ENCODE measurements at places on chromosomes 6 and 20. TPM values are rescaled to one million over a fixed set of nuclear protein-coding genes. Genes with fewer than 3 reads are reported as not detected.

DNA sequence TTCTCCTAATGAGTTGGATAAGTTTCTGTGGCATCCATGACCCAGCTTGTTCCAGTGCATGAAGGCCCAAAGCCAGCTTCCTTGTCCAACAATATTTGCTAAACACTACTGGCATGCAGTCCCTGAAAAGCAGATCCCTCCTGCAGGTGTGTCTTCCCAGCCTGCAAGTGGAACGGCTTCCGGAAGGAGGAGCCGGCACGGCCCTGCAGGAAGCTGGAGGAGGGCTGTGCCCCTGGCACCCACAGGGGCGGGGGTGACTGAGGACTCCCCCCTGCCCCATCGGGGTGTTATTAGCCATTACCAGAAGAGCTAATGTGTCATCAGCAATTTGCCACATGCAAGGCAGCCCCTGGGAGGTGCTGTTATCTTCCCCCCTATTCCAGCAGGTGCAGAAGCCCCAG is 27.4 kb downstream of the NPEPL1 start:
- no peak for DNase-seq

DNA sequence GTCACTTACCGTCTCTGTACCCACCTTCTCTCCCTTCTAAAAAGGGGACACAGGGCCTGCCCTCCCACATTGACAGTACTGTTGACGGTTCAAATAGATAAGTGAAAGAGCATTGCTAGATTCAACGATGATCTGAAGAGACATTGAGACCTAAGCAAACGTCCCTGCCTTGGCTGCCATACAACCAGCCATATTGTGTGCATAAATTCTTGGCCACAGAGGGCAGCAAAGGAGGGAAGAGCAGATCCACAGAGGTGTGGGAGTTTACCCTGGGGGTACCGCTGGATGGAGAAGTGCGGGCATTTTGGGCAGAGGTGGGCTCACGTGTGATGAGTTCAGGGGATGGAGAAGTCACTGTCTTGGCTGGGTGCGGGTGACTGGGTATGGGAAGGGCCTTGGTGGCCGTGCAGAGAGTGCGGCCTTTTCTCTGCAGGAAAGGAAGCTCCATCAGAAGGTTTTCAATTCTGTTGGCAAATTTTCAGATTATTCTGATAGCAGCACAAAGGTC is 85.6 kb downstream of the POPDC3 start:
- DNase-seq = no peak

QKI gene
- 60.8 TPM for polyA plus RNA-seq

CSTF1 gene
- polyA plus RNA-seq = 17.1 TPM
